ENCODE measurements at places on chromosomes 12 and 14.

DNA sequence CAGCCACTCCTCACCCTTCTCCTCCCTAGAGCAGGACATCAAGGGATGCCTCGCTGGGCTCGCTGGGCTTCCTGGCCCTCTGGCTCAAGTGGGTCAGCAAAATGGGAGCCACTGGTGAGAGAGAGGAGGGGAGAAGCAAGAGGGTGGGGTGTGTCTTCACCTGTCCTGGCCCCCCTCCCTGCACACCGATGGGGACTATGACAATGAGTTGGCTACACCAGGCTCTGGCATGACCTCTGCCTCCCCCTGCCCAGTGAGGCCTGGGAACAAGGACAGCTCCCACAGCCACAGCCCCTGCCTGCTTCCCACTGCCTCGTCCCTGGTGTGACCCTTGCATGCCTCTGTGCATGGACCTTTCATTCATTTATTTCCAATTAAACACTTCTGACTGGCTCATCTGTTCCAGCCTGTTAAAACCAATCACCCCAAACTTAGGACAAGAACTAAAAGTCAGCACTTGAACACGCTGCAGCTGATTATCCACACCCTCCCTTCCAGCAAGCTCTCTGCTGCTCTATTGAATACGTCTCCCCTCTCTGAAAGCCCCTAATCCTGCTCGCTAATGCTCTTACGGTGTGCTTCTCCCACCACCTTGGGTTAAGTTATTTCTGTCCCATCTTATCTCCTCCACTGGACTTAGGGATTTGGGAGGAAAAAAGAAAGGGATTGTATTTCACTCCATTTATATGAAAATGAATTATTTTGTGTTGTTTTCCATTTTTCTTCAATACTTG lies 5.8 kb upstream of the PPP2R5C start:
- no peak for DNase-seq

DNA sequence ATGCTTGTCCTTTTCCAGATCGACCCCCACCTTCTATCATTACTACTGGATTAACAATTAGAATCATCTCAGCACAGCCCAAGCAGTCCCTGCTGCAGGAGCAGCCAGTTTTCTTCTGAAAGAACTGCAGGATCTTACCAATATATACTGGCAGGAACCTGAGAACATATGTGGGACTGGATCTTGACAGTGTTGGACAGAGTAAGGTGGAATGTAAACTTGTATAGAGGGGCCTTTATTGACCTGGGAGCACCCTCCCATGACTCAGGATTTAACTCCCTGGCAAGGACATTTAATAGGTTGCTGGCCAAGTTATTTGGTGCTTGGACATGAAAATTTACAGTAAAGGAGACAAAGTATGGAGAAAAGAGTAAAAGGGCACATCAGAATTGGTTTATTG lies 66.2 kb upstream of the TMX1 start:
- DNase-seq, result no peak

DNA sequence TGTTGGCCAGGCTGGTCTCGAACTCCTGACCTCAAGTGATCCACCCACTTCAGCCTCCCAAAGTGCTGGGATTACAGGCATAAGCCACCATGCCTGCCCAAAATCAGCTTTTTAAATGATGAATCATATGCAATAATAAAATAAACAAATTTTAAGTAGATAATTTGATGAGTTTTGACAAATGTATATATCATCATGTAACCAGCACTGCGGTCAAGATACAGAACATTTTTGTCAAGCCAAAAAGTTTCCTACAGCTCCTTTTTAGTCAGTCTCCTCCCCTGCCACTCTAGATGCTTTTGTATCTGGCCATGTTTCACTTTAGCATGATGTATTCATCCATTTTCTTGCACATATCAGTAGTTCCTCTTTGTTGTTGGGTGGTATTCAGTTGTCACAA lies 17.2 kb downstream of the FRMD6 start:
- DNase-seq, result no peak

DNA sequence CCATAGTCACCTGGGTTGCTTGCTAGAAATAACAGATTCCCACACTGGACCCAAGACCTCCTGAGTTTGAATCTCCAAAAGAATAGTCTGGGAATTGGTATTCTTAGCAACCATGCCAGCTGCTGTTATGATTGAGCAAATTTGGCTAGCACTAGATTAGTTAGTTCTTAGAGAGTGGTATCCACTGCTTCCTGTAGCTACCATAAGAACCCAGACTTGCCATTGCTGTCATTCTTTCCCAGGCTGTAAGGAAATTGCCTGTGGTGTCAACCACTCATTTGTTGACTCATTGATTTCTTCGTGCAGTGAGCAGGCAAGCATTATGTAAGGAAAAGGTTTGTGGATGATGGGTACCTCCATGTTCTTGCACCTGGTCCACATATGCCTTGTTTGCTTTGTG lies 201.8 kb upstream of the RGS6 start:
- DNase-seq, result no peak

DNA sequence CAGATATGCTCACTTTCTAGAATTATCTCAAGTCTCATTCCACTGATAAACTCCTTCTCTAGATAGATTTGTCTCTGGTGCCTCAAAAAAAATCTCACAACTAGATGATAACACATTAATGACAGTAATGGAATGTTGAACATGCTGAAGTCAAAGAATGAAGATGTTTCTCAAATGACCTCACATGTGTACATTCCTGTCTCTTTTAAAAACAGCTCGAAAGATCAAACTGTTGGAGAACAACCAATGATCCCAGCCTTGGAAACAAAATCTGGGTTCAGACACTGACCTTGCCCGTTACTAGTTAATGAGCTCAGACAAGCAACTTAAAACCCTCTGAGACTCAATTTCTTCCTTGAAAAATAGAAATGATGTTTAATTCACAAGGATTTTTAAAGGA lies 44.7 kb upstream of the KCNJ8 start:
- DNase-seq, result no peak

GRCh38 chr12:11780521-11781101 lies 131.1 kb downstream of the ETV6 start:
- DNase-seq, result no peak
